ENCODE measurements at places on chromosomes 2 and 18. TPM values are rescaled to one million over a fixed set of nuclear protein-coding genes. Genes with fewer than 3 reads are reported as not detected.

- DNase-seq, result no peak
- H3K4me3 ChIP-seq, result no peak overlapping the region
- peaks cover 3% of the 10 kb centered on the region for H3K27me3 ChIP-seq
- H3K36me3 ChIP-seq, result no peaks in the 10 kb centered on the region
- peaks cover 5% of the 10 kb centered on the region for H3K4me1 ChIP-seq
Measured at GRCh38 chr2:168345601-168346000, 98.2 kb upstream of the STK39 start.

- H3K4me3 ChIP-seq, result no peak overlapping the region
- H3K27me3 ChIP-seq, result no peaks in the 10 kb centered on the region
- no peak overlapping the region for H3K27ac ChIP-seq
- H3K4me1 ChIP-seq, result peaks cover 5% of the 10 kb centered on the region
Measured at GRCh38 chr2:207706936-207707860, 4.2 kb upstream of the CCNYL1 start.

DNA sequence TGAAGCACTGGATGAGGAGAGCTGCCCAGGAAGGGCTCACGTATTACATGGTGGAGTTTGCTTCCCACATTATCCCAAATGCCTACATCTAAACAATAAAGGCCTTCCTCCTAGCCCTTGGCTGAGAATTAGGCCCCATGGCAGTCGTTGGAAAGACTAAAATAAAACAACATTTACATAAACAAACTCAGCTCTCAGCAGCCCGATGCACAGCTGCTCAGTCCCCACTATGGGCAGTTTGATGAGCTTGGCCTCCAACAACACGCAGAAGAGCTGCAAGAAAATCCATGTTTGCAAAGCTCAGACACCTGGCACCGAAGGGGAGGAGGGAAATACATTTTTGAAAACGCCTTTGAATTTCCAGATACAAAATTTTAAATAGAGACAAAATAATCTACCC, 352.4 kb downstream of the EIPR1 start:
- H3K27me3 ChIP-seq, result peaks cover 3% of the 10 kb centered on the region
- no peak overlapping the region for H3K27ac ChIP-seq
- no peaks in the 10 kb centered on the region for H3K36me3 ChIP-seq
- no peaks in the 10 kb centered on the region for H3K4me1 ChIP-seq
- H3K4me3 ChIP-seq, result no peak overlapping the region

DNA sequence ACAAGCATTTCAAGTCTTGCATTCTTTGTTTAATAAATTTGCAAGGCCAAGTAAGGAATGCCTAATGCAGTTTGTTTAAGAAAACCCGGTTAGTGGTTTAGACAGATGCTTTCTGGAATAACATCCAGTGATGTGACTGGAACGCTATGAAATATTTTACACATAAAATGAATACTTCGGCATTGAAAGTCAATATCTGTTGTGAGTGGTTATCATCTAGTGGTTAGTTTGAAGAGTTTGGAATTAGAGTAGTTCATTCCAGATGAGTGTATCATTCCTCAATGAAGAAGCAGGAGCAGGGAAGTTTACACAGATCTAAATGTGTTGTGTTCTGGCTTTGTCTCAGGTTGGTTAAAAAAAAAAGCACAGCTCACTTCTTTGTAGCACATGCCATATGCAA, 608.0 kb upstream of the PIK3C3 start:
- no peaks in the 10 kb centered on the region for H3K36me3 ChIP-seq
- no peak overlapping the region for H3K4me3 ChIP-seq
- DNase-seq, result no peak
- no peaks in the 10 kb centered on the region for H3K27me3 ChIP-seq
- H3K4me1 ChIP-seq, result no peaks in the 10 kb centered on the region
- H3K27ac ChIP-seq, result no peak overlapping the region

GRCh38 chr2:27049422-27050280, 1.8 kb upstream of the AGBL5 start:
- H3K4me1 ChIP-seq, result peaks cover 13% of the 10 kb centered on the region
- H3K27ac ChIP-seq, result peak overlapping the region; percentile 97
- peak overlapping the region; percentile 89 for H3K4me3 ChIP-seq

- no peaks in the 10 kb centered on the region for H3K4me1 ChIP-seq
- no peaks in the 10 kb centered on the region for H3K36me3 ChIP-seq
- no peak overlapping the region for H3K27ac ChIP-seq
- no peak overlapping the region for H3K4me3 ChIP-seq
- no peaks in the 10 kb centered on the region for H3K27me3 ChIP-seq
Measured at GRCh38 chr2:179133016-179133415, 83.1 kb upstream of the CCDC141 start.

DNA sequence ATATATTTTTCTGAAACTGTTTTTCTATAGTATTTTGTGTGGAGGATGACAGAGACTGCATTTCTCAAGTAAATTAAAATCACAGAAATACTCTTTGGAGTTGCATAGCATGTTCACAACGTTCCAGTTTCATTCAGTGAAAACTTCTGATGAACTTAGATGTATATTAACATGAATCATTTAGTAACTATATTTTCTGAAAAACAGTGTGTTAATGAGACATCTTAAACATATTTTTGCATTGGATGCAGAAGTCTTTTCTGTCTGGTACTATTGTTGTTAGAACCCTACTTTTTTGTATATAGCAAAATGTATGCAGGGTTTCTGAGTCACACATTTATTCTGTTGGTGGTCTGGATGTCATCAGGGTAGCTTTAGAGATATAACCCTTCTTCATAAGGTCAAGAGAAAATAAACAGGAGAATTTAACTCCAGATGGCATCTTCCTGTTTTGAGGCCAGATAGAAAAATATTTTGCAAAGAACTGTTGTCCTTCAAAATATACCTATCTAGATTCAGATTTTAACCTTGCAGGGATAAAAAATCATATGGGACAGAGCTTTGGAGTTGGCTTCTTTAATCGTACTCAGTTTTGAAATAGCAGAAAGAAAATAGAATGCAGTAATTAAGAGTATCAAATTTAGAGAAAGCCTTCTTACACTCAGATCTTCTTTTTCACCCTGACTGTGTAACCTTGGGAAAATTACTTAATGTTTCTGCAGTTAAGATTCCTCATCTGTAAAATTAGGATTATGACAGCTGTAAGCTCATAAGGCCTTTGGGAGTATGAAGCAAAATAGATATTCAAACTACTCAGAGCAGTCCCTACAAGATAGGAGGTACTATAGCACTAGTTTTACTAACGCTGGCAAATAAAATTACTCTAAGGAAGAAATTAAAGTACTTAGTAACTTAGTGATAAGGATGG, 5.3 kb downstream of the COL3A1 start:
- no peaks in the 10 kb centered on the region for H3K27me3 ChIP-seq
- peak; percentile 86 for DNase-seq
- peak overlapping the region; percentile 98 for H3K27ac ChIP-seq
- peak overlapping the region; percentile 66 for H3K4me3 ChIP-seq

CFAP210 gene
- not detected for total RNA-seq

ABCG8 gene
- not detected for total RNA-seq

POTEC gene
- total RNA-seq, result not detected

SCN7A gene
- 57.8 TPM for total RNA-seq

TNS1 gene
- 68.1 TPM for total RNA-seq

HOXD8 gene
- total RNA-seq, result 13.9 TPM

TXNDC2 gene
- 0.04 TPM for total RNA-seq

MYO7B gene
- total RNA-seq, result 0.31 TPM

KLHL14 gene
- 0.49 TPM for total RNA-seq

CDC42EP3 gene
- total RNA-seq, result 20.4 TPM
